ENCODE measurements at places on chromosomes 6 and 20.

DNA sequence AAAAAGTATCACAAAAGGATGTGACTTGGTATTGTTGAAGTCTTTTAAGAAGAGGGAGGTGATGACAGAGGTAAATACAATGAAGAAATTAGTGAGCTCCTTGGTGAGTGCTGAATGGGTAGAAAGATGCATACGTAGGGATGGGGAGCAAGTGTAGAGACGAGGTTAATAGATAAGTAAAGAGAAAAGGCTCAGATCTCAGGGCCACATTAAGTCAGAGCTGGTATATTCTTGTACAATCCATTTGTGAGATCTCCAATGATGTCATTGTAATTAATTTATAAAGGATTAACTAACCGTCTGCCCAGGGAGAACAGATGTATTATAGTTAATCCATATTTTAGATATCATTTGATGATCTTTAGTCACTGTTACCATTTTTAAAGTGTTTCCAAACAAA, 43.4 kb downstream of the SMPDL3A start:
- DNase-seq: no peak

GRCh38 chr20:37401282-37401929, 55.5 kb downstream of the SRC start:
- DNase-seq: no peak

- DNase-seq: no peak
Measured at GRCh38 chr6:157645201-157645795, 177.7 kb upstream of the SNX9 start.

GRCh38 chr20:63536241-63536977, 767 bp downstream of the PTK6 start:
- no peak for DNase-seq

DNA sequence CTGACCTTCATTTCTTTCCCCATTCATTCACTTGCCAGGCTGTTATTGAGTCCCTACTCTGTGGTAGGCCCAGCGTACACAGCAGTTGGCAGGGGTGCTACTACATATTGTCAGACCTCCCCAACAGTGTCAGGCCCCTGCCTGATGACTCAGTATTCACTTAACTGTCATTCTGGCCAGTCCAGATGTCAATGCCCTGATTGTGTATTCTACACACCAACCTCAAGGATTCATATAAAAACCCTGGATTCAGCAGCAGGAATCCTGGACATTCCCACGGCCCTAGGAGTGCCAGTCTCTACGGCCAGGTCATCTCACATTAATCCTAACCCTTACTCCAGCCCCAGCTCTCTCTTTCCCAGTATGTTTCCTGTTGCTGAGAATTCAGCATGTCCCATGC, 151.5 kb downstream of the TASP1 start:
- no peak for DNase-seq

- DNase-seq: no peak
Measured at GRCh38 chr6:46216879-46217278, 46.1 kb upstream of the ENPP5 start.

- DNase-seq: no peak
Measured at GRCh38 chr6:44667226-44667625, 279.7 kb downstream of the CDC5L start.

DNA sequence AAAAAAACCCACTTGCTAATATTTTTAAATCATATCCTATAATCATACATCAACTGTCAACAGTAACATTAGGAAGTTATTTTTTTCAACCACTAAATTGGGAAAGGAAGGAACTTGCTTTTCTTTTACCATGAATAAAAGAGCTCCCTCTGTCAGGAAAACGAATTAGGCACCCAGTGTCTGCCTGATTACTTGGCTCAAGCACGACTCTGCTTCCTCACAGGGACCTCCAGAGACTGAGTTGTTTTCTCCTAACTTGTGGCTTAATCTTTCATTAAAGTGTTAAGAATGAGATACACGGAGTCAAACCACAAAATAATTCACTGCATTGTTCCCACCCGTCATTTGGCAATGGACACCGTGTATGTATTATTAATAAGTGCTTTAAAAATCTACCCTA, 1405.1 kb upstream of the EYS start:
- no peak for DNase-seq

DNA sequence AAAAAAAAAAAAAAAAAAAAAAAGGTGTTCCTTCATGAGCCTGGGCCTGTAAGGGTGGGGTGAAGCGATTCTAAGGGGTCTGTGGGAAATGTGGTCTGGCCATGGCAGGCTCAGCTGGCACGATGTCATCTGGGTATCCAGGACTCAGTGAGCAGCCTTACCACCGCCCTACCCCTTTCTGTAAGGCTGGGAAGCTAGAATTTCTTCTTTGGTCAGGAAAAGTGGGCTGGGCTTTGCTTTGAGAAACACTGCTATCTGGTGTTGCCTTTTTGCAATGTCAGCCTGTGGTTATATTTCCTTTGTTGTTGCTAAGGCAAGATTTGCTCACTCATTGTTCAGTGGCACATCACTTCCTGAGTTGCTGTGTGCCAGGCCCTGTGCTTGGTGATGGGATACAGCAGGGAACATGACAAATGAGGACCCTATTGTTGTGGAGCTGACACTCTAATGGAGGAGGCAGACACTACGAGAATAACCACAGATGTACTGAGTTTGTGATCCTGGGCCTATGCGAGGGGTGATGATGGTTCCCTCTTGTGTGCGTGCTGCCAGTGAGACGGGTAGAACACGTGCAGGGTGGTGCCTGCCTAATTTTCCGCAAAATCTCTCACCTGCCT, 45.9 kb upstream of the ZNFX1 start:
- DNase-seq: no peak

DNA sequence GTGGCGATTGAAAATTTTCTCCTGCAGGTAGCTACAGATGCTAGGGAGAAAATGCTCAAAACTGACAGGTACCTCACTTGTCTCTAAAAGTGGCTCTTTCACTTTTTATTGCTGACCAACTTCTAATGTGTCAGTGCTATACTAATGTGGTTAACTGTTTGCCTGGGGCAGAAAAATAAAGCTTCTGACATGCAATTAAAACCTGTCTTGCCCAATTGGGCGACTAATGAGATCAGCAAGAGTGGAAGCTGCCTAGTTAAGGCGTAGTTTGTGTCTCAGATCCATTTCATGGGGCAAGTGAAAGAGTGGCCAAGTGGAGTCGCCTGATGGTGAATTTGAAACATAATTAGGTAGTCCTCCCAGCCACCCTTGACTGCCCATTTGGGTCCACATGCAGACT, 193.3 kb downstream of the TSHZ2 start:
- DNase-seq: no peak

DNA sequence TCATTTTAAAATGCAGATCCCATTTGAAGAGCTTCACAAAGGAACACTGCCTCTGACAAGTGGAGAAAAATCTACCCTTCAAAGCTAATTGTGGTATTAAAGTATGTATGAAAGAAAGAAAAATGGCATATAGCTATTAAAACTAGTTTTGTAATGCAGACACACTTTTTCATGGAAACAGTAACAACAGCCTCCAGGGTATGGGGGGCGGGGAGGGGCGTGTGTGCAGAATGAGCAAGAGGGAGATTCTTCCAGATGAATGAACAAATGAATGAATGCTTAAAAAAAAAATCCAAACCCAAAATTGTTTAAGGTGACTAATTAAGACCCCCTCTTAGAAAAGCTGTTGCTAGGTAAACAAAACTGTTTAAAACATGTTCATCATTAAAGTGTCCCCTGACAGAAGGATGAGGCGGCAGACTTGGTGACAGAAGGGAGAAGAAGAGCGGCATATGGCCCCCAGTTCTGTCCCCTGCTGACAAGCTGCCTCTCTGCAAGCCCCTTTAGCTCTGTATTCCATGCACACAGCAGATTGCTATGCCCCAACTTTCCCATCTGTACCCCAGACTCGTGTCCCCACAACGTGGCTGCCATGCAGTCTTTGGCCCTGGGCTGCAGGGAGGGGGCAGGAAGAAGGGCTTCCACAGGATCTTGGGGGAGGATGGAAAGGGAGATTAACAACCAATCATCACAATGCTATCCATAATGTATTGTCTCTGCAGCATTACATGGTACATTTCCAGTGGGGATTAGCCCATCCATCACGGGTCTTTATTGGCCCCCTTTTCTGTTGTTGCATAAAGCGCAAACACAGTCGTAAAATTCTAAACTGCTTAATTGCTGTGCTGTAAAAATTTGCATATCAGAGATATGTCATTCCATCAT, 108.4 kb upstream of the OLIG3 start:
- DNase-seq: no peak

DNA sequence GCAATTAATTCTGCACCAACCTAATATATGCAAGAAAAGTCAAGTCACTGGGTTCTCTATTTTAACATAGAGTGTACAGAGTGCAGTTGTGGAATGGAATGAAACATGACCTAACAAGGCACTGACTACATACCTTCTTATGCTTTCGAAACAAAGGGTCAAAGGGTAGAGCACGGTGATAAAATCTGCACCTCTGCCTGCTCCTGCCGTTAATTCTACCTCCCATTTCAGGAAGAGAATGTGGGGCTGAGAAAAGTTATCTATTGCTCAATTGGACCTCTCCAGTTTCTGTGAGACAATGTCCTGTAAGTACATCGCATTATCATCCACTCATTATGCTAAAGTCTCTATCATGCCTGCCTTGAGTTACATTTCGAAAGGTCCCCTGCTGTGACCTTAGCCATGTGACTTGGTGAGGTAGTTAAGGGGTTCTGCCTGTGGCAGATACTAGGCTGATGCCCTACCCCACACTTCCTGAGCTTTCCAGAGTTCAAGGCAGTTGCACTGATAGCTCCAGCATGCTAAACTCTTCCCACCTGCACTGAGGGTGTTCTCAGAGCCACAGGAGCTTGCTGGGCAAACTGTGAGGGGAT, 14.0 kb upstream of the MOCS1 start:
- DNase-seq: no peak

DNA sequence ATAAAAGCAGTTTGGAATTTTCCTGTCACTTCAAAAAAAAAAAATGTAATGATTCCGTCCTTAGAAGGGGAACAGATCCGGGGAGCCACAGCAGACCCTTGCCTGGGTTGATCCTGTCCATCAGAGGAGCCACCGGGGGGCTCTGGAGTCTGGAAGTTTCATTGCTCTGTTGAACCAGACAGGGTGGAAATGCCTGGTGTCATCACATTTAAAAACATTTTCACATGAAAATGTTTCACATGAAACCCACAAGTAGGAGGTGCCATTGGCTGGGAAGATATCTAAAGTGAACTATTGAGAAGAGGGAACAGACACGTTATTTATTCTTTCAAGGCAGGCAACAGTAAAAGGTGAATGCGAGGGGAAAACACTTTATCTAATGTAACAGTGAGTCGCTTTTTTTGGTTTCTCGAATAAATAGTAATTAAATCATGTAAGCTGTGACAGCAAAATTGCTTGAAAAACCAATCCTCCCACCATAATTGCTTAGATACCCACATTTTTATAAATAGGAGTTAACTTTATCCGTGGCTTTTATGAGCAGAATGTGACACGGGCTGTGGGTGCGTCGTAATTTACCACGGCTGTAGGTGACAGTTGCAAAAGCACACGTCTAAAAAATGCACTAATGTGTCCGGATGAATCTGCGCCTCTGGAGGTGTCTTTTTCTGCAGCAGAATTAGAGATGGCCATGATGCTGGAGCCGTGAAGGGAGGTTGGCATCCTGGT, 323.4 kb downstream of the TAF4 start:
- no peak for DNase-seq

GRCh38 chr20:62537649-62538292, 62.0 kb upstream of the GATA5 start:
- DNase-seq: no peak

GRCh38 chr6:111080698-111081097, 6.6 kb upstream of the SLC16A10 start:
- DNase-seq: no peak

DNA sequence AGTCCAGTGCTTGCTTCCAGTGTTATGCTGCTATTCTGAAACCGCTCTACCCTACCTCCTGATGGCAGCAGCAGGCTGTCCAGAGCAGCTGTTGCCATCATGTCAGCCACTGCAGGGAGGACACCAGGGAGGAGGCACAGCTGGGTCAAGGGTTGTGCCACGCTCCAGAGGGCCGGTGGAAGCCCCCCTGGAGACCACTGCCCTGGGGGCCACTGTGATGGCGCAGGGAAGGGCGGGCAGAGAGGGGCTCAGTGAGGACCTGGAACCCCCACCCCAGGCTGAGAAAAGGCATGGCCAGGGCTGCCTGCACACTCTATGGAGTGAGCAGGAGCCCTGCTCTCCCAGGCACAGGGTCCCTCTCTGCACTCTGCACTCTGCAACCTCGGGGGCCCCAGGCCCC, 271.3 kb upstream of the BTBD3 start:
- DNase-seq: no peak

- no peak for DNase-seq
Measured at GRCh38 chr6:129195643-129196042, 312.7 kb downstream of the LAMA2 start.

DNA sequence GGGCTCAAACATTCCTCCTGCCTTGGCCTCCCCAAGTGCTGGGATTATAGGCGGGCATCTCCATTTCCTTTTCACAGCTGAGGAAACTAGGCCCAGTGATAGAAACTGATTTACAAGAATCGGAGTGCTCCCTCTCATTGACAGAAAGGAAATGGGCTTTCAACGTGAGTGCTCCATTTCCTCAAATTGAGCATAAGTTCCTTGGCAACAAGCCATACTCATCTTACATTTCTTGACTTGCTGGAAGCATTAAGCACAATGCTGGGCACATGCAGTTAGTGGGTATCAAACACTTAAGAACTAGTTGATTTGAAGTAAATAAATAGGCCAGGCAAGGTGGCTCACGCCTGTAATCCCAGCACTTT, 54.7 kb downstream of the FGD2 start:
- no peak for DNase-seq

GRCh38 chr6:134920422-134920821, 29.5 kb downstream of the ALDH8A1 start:
- no peak for DNase-seq

DNA sequence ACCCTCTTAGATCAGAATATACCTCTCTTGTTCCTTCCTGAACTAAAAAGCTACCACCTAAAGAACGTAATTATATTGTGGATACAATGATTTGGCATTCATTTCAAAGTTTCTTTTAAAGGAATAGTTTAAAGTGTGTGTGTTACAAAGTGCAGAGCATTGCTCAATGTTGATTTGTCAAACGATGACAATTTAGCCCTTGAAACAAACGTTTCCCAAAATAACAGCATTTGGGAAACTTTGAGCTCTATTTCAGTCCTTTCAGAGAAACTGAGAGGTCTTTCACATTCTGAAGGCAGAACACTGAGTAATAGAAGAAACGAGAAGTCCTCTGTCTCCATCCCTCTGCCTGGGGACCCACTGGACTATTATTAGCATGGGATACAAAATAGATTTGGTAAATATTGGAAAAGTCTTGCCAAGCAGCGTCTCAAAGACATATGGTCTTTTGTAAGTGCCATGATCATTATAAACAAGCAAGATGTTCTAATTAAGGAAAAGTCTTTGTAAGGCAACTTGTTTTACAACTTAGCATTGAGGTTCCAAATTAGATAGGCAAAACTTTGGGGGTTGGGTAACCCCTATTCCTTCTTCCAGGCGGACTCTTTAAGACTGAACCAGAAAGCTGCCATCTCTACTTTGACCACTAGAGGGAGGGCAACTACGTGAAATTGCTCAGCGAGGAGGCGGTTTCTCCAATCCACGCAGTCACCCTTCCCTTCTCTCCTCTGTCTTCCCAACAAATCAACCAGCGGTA, 208.8 kb downstream of the RNF144B start:
- no peak for DNase-seq

Measured in stimulated activated CD4-positive, alpha-beta T cell treated with anti-CD3 and anti-CD28 coated beads, Interleukin-1b, Interleukin-23, amount 100 ng/mL, for 1 hour (primary cell).